ENCODE measurements at places on chromosomes 7 and 10.

GRCh38 chr7:156236936-156237599, 403.5 kb upstream of the RNF32 start:
- DNase-seq = no peak

DNA sequence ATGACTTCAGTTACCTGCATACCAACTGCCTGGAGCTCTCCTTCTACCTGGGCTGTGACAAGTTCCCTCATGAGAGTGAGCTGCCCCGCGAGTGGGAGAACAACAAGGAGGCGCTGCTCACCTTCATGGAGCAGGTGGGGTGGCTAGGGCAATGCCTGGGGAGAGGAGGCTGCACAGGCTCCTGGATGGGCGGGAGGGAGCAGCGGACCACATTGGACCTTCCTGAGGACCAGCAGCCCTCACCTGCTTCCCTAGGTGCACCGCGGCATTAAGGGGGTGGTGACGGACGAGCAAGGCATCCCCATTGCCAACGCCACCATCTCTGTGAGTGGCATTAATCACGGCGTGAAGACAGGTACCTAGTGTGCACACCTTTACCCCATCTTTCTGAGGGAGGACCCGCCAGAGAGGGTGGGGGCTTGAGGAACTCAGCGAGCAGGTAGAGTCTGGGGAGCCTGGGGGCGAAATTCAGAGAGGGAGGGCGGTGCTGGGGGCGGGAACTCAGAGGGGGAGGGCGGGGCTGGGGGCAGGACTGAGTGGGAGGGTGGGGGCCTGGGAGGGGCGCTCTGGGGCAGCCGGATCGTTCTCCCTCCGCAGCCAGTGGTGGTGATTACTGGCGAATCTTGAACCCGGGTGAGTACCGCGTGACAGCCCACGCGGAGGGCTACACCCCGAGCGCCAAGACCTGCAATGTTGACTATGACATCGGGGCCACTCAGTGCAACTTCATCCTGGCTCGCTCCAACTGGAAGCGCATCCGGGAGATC, 9.0 kb downstream of the AEBP1 start:
- DNase-seq = no peak

DNA sequence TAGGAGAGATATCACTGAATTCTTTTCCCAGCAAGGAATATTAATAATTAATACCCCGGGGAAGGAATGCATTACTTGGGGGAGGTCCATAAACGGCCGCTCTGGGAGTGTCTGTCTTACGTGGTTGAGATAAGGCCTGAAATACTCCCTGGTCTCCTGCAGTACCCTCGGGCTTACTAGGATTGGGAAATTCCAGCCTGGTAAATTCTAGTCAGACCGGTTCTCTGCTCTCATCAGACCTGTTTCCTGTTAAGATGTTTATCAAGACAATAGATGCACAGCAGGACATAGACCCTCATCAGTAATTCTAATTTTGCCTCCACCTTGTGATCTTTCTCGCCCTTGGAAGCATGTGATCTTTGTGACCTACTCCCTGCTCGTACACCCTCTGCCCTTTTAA, 162.8 kb upstream of the KCND2 start:
- no peak for DNase-seq

DNA sequence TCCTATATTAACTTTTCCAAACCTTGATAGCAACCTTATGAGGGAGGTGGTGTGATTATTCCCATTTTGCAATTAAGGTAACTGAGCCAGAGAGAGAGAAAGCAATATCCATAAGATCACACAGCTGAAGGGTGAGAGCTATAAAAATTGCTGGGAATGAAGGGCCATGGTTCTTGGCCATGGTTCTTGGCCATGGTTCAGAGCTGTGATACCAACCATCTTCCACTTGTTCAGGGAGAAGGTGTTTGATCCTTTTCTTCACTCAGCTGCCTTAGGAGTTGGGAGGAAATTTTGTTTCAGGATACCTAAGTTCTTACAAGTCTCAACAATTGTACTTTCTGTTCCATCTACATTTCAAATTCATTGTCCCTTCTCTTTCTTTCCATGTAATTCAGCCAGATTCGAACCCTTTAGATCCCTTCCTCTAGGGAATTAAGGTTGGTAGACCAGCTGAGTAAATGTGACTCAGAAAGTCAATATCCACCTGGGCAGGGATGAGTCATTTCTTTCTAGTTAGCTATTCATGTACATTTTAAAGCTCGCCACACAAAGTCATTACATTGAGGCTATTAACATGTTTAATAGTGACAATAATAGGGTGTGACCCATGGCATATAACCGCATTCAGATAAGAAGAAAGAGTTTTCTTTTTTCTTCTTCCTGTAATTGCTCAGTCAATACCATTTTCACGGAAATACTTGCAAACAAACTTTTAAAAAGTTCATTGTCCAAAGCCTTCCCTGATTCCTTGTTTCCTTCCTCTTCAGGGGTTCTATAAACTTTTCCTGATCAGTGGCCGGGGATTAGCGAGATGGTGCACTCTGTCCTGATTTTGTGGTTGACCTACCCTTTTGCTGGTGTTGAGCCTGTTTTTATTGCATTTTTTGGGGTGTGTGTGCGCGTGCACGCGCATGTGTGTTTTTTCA, 143.4 kb downstream of the TCF7L2 start:
- DNase-seq = no peak

GRCh38 chr7:78224923-78225322, 426.4 kb downstream of the PHTF2 start:
- DNase-seq = no peak

- no peak for DNase-seq
Measured at GRCh38 chr10:60298408-60299389, 91.0 kb downstream of the ANK3 start.

DNA sequence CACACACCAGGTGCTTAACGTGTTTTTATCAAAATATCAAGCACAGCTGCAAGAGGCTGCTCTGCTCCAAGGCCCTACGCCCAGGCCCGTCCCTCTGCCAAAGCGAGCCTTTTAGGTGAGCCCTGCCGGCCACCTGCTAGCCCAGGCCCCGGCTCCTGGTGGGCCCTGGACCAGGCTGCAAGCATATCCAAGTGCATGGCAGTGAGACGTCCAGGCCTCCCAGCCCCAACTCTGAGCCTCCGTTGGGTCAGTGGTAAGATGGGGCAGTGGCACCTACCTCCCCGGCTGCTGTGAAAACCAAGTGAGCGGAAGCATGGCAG, 136.2 kb downstream of the LHPP start:
- DNase-seq = no peak

GRCh38 chr10:78572565-78572964, 496.2 kb upstream of the ZMIZ1 start:
- DNase-seq = no peak
